Activated CD4-positive, alpha-beta T cell treated with anti-CD3 and anti-CD28 coated beads, Interleukin-2, amount 50 U/mL, for 24 hours (primary cell): ENCODE measurements at places on chromosomes 11 and 22.

GRCh38 chr11:69387409-69387885 is 93.5 kb downstream of the MYEOV start:
- no peak for DNase-seq

DNA sequence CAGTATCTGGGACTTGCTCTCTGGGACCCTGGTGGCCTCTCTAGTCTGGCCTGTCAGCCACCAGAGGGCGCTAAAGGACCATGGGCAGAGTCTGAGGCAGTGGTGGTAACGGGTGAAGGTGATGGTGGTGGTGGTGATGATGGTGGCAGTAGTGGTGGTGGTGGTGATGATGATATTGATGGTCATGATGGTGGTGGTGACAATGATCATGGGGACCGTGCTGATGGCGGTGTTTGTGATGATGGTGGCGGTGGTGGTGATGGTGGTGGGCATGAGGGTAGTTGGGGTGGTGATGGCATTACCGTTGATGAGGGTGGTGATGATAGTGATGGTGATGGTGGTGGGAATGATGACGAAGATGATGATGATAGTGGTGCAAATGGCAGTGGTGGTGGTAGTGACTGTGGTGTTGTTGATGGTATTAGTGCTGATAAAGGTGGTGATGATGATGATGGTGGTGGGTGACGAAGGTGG is 16.0 kb downstream of the TRPM5 start:
- peak; percentile 84 for DNase-seq

DNA sequence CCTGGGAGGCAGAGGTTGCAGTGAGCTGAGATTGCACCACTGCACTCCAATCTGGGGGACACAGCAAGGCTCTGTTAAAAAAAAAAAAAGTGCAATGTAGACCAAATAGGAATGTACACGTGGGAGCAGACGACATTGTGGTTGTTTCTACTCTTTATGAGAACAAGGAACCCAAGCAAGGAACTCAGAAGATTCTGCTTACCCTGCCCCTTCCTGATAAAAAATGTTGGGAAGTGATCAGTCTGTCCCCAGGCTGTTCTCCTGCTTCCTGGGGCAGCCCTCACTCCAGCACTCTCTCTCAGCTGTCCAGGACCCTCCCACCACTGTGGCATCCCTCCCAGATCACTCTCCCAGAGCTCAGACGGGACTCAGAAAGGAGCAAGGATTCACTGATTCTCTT is 31.8 kb downstream of the SLCO2B1 start:
- no peak for DNase-seq

- no peak for DNase-seq
Observed at GRCh38 chr11:40236526-40236925, 1222.9 kb downstream of the LRRC4C start.

GRCh38 chr22:50313600-50313999 is 6.2 kb upstream of the PLXNB2 start:
- DNase-seq = no peak

DNA sequence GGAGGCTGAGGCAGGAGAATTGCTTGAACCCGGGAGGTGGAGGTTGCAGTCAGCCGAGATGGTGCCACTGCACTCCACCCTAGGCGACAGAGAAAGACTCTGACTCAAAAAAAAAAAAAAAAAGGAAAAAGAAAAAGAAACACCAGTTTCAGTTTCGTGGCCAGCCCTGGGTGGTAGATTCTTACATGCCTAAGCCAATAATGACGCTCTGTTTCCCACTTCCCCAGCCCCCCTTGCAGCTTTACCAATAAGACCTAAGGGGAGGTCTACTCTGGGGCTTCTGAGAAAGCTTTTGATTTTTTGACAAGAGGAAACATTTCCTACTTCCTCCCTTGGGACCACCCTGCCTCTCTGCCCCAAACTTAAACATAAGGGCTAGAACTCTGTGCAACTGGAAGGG is 30.0 kb upstream of the PTPRJ start:
- peak; percentile 45 for DNase-seq

GRCh38 chr11:2277008-2277346 is 6.6 kb upstream of the ASCL2 start:
- no peak for DNase-seq

- DNase-seq = no peak
Observed at GRCh38 chr11:78823588-78823987, 248.9 kb upstream of the NARS2 start.

GRCh38 chr11:465896-466530 is 15.9 kb downstream of the PTDSS2 start:
- DNase-seq = no peak

DNA sequence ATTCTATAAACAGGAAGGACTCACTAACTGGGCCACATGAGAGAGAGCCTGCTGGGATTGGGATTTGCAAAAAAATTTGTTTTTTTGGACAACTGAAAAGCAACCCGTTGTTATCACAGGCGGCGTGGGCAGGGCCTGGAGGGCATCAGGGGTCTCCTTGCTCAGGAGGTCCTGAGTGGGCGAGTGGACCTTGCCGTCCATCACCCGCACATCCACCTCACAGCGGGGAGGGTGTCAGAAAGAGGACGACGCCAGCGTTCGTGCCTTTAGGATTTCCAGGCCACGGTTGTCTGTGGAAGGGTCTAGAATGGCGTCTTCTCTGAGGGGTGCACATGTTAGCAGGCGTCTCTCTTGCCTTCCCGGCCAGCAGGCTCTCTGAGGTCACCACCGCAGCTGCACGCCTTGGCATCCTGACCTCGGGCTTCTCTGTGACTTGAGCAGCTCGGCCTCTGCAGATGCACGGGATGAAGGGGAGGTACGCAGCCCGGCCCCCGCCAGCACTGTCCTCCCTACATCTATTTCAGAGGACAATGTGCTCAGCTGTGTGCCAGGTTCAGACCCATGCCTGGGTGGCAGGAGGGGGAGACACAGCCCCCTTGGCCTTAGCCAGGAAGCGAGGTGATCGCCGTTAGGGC is 749.5 kb downstream of the BRD1 start:
- DNase-seq = no peak

DNA sequence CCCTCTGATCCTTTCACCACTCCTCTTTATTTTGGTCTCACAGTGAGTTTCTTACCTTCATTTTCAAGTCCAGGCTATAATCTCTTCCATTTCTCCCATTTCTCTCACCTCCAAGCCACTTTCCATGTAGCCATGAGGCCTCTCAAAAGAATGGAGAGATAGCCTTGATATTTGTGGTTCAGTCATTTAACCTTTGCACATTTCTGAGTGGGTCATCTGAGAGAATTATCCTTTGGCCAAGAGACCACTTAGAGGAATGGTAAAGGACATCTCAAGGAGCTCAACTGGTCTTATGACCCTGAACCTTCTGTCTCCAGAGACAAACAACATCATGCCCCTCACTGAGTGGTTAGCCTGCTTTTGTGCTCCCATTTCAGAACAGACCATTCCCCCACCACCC is 121.1 kb downstream of the KIRREL3 start:
- no peak for DNase-seq

GRCh38 chr11:96044311-96044710 is 120.4 kb upstream of the MTMR2 start:
- no peak for DNase-seq

GRCh38 chr11:36288442-36289225 is 590 bp downstream of the COMMD9 start:
- DNase-seq = no peak

GRCh38 chr22:24952837-24953383 is 394 bp downstream of the KIAA1671 start:
- DNase-seq = no peak

GRCh38 chr22:45203150-45203951 is 37.3 kb downstream of the KIAA0930 start:
- DNase-seq = no peak

GRCh38 chr11:64268893-64269539 is 15.4 kb downstream of the BAD start:
- peak; percentile 35 for DNase-seq

- no peak for DNase-seq
Observed at GRCh38 chr11:81870066-81870412, 863.6 kb downstream of the FAM181B start.

GRCh38 chr11:48052183-48053044 is 72.1 kb downstream of the PTPRJ start:
- DNase-seq = no peak

DNA sequence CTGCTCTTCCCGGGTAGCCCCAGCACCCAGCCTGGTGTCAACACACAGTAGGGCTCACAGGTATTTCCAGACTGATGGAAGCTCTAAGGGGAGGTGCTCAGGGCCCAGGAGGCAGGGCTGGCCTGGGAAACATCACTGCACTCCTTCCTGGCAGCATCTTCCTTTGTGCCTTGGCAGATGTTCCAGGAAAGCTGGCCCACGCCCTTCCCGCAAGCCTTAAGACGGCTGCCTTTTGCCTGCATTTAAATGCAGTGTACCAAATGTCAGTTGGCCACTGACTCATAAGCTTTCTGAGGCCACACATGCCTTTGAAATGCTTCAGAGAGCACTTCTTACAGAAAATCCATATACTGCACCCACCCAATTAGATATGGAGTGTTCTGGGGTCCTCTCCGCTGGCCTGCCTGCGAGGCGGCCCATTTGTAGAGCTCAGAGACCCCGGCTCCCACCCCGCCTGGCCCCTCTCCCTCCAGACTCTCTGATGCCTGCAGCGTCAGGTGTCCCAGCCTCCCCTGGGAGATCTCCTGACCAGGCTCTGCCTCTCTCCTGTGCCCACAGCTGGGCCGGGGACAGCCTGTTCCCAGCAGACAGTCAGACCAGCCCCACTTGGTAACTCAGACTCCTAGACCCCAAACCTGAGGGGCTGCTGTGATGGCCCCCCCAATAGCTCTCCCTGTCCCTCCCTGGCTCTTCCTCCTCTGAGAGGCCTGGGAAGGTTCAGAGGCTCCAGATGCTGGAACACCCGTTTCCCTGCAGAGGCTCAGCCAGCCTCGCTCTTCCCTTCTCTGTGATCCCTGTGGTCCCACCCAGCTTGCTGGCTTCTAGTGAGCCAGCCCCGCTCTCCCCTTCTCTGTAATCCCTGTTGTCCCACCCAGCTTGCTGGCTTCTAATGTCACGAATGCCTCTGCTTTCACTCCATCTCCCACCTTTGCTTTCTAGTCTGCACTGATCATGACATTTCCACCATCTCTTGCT is 47.6 kb upstream of the THY1 start:
- DNase-seq = no peak

GRCh38 chr11:46239801-46240061 is 37.7 kb upstream of the CREB3L1 start:
- no peak for DNase-seq

DNA sequence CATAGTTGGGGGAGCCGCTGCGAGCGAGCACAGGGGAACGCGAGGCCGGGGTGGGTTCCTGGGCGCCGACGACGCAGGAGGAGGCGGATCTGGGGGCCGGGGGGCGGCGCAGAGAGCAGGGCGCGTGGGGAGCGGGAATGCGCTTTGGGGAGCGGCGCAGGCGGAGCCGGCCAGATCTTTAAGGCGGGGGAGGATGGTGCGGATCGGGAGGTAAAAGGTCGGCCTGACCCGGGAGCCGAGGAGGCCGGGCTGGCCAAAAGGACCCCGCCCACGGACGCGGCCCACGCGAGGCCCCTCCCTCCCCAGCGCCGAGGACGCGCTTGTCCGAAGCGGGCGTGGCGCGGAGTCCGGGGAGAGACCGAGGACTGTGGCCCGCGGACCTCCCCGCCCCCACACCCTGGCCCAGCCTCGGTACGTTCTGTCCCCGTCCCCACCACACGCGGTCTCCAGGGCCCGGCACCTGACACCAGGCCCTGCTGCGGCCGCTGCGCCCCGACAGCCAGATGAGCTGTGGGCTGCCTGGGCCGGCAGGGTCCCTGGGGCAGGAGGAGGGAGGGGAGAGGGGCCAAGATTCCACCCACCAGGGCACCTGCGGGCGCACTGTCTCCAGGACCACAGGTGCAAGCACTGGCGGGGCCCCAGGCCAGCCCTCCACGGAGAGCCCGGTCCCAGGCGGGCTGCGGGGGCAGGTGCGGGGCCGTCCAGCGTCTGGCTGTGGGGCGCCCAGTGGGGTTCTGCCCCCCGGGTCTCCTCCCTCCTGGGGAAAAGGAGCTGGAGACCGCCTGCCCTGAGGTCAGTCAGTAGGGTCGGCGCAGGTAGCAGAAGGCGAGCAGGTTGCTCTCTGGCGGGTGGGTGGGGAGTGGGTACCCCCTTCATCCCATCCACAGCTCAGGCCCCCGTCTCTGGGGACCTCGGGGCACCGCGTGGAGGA is 10.9 kb downstream of the PIM3 start:
- DNase-seq = peak; percentile 71

GRCh38 chr11:122746050-122746478 is 90.5 kb downstream of the UBASH3B start:
- no peak for DNase-seq

DNA sequence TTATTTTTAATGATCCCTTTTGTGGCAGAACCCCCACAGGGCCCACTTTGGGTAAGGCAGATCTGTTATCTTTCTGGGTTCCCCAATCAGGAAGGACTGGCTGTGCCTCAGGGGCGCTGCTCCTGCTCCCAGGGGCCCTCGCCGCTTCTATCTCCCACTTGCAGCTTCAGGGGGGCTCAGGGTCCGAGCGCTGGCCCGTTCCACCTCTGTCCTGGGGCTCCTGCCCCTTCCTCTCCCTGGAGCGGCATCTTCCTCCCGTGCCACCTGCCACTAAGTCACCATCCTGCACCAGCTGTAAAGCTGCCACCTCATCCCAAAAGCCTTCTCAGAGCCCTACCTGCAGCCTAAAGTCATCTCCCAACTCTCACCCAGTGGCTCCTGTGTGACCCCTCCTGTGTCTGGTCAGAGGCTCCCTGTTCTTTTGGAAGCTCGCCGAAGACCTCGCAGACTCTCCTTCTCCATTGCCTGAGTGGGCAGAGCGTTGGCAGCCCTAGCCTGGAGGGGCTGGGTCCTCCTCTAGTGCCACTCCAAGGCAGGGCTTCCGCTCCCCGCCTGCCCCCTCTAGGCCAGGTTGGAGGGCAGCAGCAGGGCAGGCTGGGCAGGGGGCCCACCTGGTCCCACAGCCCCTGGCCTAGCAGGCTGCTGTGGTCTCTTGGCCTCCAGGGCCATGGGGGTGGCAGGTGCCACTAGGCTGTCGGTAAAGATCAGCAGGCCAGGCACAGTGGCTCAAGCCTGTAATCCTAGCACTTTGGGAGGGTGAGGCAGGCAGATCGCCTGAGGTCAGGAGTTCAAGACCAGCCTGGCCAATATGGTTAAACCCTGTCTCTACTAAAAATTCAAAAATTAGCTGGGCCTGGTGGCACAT is 106.7 kb downstream of the MORC2 start:
- DNase-seq = no peak

GRCh38 chr22:44860311-44860710 is 107.9 kb downstream of the ARHGAP8 start:
- no peak for DNase-seq
